MCF 10A (cell line): ENCODE measurements at places on chromosomes 2 and 18. TPM values are rescaled to one million over a fixed set of nuclear protein-coding genes. Genes with fewer than 3 reads are reported as not detected.

Gene TNFAIP6
- 1.8 and 3.7 TPM in 2 replicates for total RNA-seq

Gene POTEE
- total RNA-seq, result not detected in 2 replicates

Gene LIMS4
- total RNA-seq, result 1.5 and 1.7 TPM in 2 replicates

Gene SGPP2
- total RNA-seq, result 33.3 and 47.4 TPM in 2 replicates

Gene ALLC
- not detected in 2 replicates for total RNA-seq

DNA sequence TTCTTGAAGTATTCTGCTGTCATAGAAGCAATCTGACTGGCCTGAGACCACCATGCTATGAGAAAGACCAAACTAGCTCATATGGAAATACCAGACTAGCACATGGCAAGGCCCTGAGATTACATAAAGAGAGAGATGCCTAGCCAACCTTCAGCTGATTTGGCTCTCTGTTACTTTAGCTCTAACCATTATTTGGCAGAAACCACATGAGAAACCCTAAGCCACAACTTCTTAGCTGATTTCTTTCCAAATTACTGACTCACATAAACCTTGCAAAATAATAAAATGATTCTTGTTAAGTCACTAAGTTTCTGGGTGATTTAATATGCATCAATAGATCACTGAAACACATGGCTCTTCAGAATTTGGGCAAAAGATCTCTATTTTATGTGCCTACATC lies 295.0 kb upstream of the ZNF521 start:
- no peak for DNase-seq

- DNase-seq, result no peak
Measured at GRCh38 chr2:3277748-3278520, 99.7 kb downstream of the EIPR1 start.

DNA sequence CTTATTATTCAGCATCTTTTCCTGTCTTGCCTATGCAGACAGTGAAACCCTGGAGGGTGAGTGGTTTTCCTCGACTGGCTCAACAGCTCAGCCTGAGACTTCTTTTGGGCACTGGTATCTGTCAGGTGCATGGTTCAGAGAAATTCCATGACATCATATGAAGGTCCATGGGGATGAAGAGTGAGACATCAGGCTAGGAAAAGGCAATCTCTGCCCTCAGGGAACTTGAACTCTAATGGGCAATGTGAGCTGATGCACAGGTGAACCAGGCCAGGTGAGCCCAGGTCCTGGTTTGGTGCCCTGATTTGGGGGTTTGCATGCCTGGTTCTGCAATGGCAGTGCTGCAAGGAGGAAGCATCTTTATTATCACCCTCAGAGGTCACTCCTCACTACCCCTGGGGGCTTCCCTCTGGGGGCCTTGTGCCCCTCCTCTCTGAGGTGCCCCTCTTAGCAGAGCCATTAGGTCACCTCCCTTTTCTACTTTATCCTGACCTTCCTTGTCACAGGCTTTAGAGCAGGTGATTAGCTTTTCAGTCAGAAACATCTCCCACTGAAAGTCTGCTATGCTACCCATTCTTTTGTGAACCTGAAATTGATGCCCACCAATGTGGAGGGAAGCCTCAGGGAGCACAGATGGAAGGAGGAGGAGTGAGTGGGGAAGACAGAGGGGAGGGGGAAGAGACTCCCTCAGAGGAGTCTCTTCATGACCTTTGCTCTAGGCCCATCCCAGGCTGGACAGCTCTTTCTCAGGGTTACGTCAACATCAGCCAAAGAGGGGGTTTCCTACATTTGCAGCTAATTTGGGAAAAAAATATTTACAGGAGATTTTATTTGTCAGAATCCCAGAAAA lies 47.3 kb downstream of the MERTK start:
- no peak for DNase-seq

- DNase-seq, result no peak
Measured at GRCh38 chr2:40435426-40436092, 16.3 kb downstream of the SLC8A1 start.

DNA sequence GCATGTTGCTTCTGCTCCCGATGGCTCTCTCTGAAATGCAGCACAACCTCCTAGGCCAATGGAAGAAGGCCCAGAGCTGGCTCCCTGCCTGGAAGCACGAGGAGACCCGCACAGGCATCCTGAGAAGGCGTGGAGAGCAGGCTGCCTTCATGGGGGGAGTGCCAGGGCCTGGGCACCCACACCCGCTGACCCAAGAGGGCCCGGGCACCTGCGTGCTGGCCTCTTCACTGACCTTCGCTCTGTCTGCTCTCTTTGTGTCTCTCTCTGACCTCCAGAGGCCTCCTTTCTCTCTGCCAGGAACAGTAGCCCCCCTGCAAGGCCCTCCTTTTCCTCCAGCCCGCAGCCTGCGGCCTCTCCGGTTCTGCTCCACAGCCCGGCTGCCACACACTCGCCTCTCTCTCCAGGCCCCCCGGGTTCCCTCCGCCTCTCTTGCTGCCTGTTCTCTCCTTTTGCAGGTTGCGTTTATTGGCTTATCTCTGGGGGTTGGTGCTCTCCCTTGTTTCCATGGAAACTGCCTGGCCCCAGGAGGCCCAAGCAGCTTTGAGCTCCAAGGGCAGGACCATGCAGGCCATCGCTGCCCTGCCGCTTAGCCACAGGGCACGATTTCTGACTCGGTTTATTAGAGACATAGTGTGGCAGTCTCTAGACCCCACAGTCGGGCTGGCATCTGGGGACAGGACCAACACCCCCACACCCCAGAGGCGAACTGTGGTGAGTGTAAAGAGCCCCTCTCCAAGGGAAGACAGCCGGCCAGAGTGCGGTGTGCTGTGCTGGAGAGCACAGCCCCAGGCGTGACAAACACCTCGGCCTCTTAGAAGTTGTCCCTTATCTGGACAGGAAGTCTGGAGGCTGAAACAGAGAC lies 1.7 kb downstream of the MZT2B start:
- DNase-seq, result peak; percentile 7

DNA sequence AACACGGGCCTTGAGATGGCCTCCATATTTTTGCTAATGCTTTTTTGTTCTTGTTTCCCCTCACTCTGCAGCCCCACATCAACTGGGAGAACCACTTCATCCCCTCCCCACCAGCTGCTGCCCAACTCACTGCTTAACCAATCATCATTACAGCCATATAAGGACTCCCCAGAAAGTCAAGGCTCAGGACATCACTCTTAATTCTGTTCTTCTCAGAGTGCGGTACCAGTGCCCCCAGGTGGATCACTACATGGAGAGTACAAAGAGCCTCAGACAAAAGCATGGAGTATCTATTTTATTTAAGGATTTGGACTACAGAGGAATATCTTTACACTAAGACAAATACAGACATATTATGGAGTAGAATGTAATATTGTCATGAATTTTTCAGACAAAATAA lies 340.6 kb downstream of the PAX3 start:
- DNase-seq, result peak; percentile 9

DNA sequence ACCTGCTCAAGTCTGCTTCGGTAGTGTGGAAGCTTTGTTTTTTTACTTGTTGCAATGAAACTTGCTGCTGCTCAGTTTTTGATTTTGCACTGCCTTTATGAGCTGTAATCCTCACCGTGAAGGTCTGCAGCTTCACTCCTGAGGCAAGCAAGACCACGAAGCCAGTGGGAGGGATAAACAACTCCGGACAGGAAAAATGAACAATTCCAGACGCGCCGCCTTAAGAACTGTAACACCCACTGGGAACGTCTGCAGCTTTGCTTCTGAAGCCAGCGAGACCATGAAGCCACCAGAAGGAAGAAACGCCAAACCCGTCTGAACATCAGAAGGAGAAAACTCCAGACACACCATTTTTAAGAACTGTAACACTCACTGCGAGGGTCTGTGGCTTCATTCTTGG lies 245.7 kb upstream of the REG3G start:
- no peak for DNase-seq

- DNase-seq, result no peak
Measured at GRCh38 chr2:124450481-124450880, 425.4 kb downstream of the CNTNAP5 start.

DNA sequence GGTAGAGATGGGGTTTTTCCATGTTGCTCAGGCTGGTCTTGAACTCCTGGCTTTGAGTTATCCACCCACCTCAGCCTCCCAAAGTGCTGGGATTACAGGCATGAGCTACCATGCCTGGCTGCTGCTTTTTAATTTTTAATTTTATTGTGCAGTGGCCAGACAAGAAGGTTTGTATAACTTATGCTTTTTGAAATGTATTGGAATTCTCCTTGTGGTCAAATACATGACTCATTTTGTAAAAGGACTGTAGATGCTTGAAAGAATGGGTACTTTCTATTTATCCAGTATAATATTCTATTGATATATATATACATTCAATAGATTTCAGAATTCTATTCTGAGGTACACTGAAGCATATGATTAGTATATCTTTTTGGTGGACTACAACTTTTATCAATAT lies 82.6 kb upstream of the ST3GAL5 start:
- DNase-seq, result no peak

GRCh38 chr18:63291278-63291677 lies 28.3 kb downstream of the BCL2 start:
- DNase-seq, result no peak

DNA sequence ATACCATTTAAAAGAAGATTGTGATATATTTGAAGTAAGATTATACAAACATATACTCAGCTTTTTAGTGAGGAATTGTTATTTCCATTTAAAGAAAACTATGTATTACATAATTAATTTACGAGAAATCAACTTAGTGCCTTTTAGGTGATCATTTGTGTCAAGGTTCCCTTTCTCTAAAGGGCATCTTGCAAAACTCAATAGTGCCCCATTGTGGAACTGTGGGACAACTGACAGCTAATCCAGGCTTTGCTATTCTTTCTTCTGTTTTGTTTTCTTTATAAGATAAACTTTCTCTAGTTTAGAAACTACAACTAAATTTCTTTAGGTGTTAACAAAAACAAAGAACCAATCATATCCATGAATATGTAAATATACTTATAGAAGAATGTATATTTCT lies 24.3 kb upstream of the VIT start:
- peak; percentile 65 for DNase-seq

GRCh38 chr2:219362072-219362471 lies 25.6 kb downstream of the DNPEP start:
- no peak for DNase-seq

- DNase-seq, result peak; percentile 35
Measured at GRCh38 chr2:42127425-42128424, 41.4 kb upstream of the EML4 start.
